GM18507 (cell line): ENCODE measurements at places on chromosomes 5 and 9.

DNA sequence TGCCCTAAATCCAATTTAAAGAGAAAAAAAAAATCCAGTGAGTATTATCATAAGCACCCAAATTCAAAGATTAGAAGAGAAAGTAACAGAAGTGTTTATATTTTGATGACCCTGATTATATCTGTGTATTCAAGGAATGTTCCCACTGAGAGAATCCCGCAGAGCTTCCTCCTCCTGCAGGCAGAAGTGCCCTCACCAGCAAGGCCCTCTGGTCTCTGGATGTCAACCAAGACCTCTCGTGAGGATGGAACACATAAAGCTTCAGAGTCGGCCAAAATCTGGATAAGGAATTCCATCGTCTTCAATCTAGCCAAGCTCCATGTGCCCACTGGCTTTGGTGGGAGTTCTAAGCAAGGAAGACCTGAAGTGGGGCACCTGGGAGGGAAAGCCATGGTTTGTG, 18.1 kb downstream of the PTCH1 start:
- DNase-seq: no peak

DNA sequence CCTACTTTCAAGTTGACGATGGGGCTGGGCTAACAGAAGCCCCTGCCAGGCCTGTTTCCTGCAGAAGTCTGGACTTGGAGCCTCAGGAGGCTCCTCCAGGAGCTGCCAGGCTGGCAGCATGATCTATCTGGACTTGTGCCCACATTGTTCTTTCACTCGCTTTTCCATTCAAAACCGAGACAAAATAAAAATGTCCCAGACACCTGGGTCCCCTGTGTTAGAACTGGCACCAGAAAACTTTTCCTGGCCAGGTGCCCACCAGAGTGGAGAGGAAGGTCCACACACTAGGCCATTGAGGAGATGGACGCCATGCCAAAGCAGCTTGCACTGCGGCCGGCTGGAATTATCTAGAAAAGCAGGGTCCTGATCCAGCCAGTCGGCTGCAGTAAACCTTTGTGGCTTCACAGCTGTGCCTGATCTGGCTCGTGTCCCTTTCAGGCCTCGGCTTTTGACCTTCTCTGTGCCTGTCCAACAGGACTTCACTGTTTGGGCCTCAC, 78.2 kb downstream of the GCNT1 start:
- no peak for DNase-seq

DNA sequence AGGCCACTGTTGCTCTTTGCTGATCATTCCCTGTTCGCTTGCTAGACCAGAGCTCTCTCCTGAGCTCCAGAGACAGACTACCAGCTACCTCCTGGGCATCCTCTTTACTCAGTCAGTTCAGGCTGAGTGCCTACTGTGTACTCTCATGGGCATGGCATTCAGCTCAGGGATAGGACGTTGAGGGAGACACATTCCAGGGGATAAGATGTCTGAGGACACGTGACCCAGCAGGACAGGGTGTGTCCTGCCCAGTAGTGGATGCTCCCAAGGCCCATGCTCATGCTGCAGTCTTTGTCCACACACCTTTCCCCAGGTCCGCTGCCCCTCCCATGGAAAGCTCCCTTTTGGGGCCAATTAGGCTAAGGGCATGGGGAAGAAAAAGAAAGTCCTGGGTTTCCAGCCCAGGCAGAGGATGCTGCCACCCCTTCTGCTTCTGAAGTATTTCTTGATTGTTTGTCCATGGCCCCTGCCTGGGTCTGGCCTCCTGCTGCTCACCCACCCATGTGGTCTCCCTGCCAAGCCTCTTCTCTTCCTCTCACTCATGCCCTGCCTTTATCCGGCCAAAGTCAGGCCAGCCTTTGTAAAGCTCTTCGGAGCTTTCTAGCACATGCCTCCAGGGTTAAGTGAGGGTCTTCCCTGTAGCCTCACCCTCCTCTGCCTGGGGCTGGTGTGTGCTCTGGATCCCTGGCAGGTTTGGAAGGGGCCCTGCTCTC, 60.5 kb upstream of the PITX1 start:
- DNase-seq: no peak

DNA sequence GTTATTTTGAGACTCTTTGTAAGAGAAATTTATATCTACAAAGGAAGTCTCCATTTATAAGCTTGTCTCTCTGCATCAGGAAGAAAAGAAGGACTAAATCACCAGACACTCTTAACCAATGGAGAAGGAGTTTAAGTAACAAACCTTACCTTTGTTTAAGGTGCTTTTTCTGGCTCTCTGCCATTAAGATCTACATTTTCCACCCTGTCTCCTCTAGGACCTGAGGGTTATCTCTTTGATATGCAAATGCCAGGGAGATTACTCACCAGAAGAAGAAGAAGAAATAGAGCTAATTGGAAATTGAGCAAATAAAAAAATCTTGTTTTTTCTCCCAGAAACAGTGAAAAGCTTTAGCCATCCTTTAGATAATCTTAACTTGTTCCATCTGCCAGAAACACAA, 60.9 kb downstream of the CDKN2A start:
- no peak for DNase-seq

DNA sequence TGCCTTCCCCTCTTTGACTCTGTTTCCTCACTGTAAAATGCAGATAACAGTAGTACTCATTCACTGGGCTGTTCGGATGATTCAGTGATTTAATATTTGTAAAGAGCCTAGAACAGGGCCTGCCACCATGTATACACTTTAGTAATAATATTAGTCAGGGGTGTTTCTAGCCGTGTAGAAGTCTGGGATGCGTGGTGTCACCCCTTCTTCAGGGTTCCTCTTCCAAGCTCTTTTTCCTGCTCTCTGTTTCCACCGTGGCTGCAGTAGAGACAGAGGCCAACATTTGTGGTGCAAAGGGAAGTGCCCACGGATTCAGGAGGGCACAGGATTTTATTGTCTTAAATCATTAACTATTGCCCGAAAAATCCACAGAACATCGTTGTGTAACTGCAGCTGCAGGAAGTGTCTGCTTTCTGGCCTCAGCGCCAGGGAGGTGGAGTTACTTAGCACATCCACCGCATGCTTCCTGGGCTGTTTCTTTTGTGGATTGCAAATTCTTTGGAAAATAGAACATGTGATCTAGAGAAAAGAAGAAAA, 61.7 kb downstream of the TRIO start:
- DNase-seq: no peak

- DNase-seq: no peak
These were observed 44.4 kb downstream of the ZNF474 start for GRCh38 chr5:122173474-122174415.

- no peak for DNase-seq
These were observed 121.4 kb downstream of the MED10 start for GRCh38 chr5:6256901-6257300.

GRCh38 chr5:142806841-142807267, 36.7 kb downstream of the ARHGAP26 start:
- no peak for DNase-seq

GRCh38 chr9:134602547-134603362, 38.8 kb upstream of the COL5A1 start:
- no peak for DNase-seq

DNA sequence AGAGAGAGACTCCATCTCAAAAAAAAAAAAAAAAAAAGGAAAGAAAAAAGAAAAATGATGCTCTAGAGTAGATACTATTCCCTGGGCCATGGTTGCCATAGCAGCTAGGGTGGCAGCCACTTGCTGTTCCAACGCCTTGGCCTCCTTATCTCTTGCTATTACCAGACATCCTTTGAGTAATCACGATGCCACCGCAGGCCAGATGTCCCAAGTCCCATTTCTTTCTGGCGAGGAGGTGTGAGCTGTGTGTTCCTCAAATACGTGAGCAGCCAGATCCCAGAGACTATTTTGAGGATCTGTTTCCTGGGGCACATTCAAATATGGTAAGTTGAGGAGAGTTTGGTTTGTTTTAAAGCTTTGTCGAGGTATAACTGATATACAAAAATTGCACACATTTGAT, 23.4 kb upstream of the GFPT2 start:
- no peak for DNase-seq

- DNase-seq: no peak
These were observed 112.4 kb downstream of the FBXO4 start for GRCh38 chr5:42037379-42037932.

- DNase-seq: no peak
These were observed 34.8 kb downstream of the ENC1 start for GRCh38 chr5:74605759-74606158.

- no peak for DNase-seq
These were observed at the start of gene GABRP for GRCh38 chr5:170783498-170784247. Gene GABRP (plus strand): TSS chr5:170783725. CDS start chr5:170788616, 4,891 bp downstream.

DNA sequence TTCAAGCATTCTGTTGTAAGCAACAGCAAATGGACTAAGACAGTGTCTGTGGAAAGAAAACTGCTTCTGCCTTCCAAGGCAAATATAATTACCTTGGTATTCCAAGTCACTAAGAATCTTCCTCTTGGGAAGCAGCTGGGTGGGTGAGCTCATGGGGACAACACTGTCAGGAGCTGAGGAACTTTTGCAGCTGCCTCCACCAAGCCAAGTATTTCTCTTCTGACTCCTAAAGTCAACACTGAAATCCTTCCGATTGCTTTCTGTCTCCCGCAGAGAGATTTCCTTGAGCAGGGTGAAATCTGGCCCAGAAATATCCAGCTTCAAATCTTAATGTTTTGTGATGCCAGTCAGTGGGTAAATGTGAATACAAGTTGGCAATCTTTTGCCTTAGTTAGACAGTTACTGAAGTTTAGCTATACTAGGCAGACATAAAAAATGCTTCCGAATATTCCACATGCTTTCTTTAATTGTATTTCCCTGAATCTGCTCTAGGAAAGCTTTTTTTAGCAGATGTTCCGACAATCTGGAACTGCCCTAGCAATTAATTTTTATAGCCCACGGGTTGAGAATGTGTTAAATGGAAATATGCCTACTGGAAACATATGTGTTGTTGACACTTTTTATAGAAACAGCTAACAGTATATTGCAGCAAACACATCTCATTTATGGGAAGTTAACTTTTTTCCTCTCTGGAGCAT, 369.9 kb upstream of the DAB2 start:
- DNase-seq: no peak

DNA sequence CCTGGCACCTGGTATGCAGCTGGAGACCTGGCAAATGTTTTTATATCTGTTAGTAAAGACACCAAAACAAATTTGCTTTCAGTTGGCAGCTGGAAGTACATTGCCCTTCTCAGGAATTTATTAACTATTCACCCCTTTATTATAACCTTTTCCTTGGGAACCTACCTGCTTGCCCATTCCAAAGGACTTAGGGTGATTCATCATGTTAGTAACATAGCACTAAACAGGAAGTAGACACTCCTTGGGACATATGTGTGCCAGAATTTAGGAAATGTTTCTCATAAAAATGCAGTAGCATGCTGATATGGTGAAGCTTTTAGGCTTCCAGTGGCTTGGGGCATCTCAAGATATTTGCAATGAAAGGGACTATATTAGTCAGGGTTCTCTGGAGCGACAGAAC, 184.2 kb downstream of the DMAC1 start:
- DNase-seq: no peak
